ENCODE measurements at places on chromosomes 3 and 15. TPM values are rescaled to one million over a fixed set of nuclear protein-coding genes. Genes with fewer than 3 reads are reported as not detected.

GRCh38 chr15:67142767-67143100 lies 77.3 kb downstream of the SMAD3 start:
- DNase-seq = no peak

DNA sequence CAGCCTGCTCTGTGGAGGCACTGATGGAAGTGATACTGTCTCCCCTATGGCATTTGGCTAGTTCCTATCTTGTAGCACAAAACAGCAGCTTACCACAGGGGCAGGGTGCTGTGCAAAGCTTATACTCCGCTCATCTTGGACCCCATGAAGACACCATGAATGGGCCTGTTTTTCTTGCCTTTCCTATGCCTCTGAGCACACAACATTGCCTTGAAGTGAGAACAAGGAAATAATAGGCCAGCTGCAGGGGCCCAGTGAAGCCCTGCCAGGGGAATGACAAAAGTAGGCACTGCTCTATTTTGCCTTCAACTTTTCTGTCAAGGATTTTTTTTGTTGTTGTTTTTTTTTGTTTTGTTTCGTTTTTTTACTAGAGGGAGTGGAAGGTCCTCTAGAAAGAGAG lies 110.3 kb downstream of the PDE8A start:
- DNase-seq = no peak

- no peak for DNase-seq
Measured at GRCh38 chr3:126955004-126955790, 27.7 kb upstream of the PLXNA1 start.

- no peak for DNase-seq
Measured at GRCh38 chr15:81914734-81915256, 131.0 kb downstream of the MEX3B start.

- DNase-seq = no peak
Measured at GRCh38 chr15:30999729-31000128, 8.3 kb upstream of the MTMR10 start.

- DNase-seq = no peak
Measured at GRCh38 chr3:38533285-38533976, 37.3 kb downstream of the EXOG start.

- DNase-seq = no peak
Measured at GRCh38 chr3:136982520-136983138, 24.8 kb downstream of the IL20RB start.

DNA sequence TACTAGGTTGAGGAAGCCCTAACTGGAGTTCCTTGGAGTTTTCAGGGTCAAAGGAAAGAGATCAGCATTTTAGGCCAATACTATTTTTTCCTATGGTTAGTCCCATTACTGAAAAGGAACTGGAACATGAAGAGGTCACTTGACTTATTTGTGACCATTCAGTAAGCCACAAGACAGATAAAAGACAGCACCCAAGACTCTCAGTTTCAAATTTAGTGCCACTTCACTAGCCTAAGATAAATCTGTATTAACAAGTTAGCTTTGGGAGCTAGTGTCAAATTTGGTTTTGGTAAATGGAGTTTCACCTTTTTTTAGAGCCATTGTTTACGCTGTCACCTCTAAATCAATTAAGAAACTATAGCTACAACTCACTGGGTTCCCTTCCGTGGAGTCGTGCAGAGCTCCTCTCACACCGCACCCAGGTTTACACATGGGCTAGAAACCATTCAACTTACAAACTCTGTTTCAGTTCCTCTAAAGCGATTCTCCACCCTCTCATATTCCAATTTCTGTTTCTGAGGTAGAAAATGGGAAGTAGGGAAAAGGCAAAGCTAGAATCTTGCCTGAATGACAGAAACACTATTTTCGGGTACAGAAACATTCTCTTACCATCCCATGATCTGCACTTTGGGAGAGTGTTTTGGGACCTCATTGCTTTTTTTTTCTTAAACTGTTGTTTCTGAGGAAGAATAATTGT lies 14.4 kb downstream of the CCDC32 start:
- DNase-seq = no peak

DNA sequence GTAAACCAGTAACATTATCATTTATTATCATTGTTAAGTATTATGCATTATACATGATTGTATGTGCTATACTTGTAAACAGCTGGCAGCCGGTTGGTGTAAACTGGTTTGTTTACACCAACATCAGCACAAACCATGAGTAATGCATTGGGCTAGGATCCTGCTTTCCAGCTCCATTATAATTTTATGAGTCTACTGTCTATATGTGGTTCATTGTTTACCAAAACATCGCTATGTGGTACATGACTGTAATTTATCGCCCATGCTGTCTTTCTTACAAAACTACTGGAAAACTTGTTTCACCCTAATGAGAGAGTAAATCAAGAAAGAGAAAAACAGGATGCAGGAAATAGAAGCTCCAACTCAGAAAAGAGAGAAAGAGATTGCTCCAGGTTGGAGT lies 224.8 kb upstream of the CBLB start:
- DNase-seq = no peak

DNA sequence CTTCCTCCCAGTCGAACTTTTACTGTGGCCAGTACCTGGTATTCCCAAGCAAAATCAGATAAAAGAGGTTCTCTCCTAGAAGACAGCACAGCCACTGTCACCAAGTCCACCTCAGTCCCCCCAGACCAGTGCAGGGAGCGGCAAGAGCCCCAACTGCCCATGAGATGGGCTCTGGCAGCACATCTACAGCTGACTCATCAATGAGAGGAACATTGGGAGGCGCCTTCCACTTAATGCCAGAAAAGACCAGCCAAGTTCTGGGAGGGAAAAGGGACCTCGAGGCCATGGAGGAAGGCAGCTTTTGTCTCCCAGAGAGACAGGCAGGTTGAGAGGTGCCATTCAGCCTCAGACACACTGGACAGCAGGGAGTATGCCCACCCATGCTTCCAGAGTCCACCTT lies 28.2 kb downstream of the POC1A start:
- DNase-seq = no peak

DNA sequence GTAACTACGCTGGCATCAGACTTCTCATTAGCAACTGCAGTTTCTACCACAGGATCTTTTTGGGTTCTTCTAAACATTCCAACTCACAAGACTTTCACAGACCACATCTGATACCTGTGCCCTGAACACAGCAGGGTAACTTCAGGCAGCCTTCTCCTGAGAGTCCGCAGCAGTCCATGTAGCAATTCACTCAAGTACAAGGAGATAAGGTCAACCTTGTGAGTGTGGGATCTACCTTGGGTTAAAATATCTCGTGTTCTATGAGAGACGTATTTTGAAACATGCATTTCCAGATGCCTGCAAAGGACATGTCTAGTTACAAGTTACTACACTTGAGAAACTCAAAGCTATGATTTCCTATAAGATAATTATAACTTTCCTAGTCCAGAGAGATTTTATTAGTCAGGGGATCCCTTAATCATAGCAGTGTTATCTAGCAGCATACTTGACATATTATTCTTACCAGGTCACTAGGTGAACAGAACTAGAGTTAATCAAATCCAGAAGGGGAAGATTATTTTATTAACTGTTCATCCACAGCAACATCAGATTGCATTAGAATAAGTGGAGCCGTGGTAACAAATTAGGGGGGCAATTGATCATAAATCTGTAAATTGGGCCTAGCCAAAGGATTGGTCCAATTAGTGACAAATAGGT lies 66.4 kb downstream of the ASTE1 start:
- DNase-seq = no peak

- no peak for DNase-seq
Measured at GRCh38 chr3:25775936-25776335, 7.3 kb downstream of the NGLY1 start.

DNA sequence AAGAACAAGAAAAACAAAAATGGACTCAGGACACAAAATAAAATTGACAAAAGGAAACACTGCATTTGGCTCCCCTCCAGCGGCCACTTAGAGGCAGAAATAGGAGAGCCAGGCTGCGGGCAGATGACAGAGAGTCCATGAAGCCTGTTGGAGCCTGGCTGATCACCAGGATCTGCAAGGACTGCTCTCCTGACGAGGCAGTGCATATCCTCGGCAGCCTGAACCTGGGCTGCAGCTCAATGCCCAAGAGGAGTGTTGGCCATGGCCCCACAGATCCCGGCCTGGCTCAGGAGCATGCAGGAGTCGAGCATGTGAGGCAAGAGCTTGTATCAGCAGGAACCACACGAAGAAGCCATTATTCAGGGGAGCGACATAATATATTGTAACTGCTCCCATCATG lies 199.8 kb downstream of the STT3B start:
- no peak for DNase-seq

- no peak for DNase-seq
Measured at GRCh38 chr3:131169331-131169730, 142.7 kb downstream of the NEK11 start.

- DNase-seq = no peak
Measured at GRCh38 chr3:151541178-151541577, 80.3 kb upstream of the IGSF10 start.

Gene GP9
- not detected for total RNA-seq

Gene PLCB2
- not detected for total RNA-seq

Gene SLC49A4
- total RNA-seq = 9.4 TPM

Gene KLF15
- total RNA-seq = 7.8 TPM

Gene CHDH
- 40.4 TPM for total RNA-seq

Gene LINGO1
- total RNA-seq = not detected

Data from HepG2 (cell line).